T1000 (cell line): ENCODE measurements at places on chromosomes 12 and 14.
A peak's percentile ranks its signal among the peaks of the same experiment; 100 is the strongest.

GRCh38 chr12:105524961-105525360 lies 194.5 kb downstream of the C12orf75 start:
- no peak for DNase-seq

DNA sequence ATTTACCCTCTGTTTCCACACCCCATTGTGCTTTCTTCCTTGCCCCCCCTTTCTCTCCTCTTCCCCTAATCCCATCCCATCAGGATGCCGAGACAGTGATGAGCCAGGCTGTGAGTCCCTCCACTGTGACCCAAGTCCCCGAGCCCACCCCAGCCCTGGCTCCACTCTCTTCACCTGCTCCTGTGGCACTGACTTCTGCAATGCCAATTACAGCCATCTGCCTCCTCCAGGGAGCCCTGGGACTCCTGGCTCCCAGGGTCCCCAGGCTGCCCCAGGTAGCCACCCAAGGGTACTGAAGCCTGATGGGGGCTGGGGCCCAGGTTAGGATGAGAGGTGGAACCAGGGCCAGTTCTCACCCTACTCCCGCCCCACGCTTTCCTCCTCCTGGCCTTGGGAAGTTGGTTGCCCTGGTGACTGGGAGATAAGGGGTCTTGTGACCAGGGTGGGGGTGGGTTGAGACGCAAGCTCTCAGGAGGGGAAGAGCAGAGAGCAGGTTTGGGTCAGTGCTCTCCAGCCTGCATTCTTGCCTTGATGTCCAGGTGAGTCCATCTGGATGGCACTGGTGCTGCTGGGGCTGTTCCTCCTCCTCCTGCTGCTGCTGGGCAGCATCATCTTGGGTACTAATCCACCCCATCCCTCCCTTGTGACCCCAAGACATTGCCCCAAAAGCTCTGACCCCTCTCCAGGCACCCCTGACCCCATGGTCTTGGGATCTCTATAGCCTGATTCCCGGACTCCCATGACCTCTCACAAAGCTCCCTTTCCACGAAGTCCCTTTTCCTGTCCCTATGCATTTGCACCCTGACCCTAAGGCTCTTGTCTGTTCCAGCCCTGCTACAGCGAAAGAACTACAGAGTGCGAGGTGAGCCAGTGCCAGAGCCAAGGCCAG lies 1.2 kb downstream of the AMHR2 start:
- no peak for DNase-seq

- peak; percentile 58 for DNase-seq
Measured at GRCh38 chr14:37172024-37172869, at the start of gene SLC25A21. Gene SLC25A21 (minus strand): TSS chr14:37172606.

DNA sequence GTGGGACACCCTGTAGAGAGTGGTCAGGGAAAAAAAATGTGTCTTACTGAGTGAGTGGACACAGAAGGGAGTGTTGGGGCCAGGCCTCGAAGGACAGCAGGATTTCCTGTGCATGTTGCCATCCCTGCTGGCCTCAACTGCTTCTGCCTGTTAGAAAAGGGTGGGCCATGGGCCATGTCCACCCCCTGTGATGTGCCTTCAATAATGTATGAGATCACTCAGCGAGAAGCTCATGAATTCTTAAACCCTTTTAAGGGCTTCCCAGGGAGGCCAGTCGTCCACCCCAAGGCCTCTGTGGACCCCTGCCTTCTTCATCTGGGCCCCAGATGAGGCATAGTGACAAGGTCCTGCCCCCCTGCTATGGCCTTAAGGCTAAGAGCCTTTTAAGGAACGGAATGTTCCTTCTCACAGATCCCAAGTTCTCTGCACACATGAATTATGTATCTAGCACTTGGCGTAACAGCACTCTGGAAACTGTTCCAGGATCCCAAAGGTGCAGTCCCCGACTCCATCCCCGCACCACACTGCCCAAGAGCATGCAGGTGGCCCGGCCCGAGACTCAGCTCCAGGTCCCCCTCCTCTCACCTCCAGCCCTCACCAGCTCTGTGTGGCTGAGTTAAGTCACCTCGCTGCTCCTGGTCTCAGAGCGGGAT lies 8.9 kb upstream of the C14orf132 start:
- DNase-seq = no peak

- DNase-seq = no peak
Measured at GRCh38 chr12:120928864-120929652, 24.9 kb upstream of the SPPL3 start.

DNA sequence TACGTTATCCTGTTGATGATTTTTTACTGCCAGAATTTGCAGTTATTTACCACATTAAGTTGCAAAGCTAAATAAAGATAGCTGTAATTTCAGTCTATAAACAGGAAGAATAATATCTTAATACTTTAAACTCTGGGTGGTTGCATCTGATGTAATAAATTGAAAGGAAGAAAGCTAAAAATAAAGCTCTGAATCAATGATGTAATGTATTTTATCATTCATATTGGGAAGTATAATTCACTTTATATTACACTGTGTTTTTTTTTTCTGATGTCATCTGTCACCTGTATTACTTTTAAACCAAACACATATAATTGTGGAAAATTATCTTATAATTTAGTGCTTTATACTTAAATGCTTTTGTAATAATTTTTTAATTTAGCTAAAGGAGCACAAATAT lies 37.1 kb downstream of the PDZRN4 start:
- DNase-seq = no peak

- DNase-seq = no peak
Measured at GRCh38 chr12:25052914-25053211, 104.0 kb upstream of the BCAT1 start.

- DNase-seq = no peak
Measured at GRCh38 chr12:2124466-2125023, 71.8 kb downstream of the CACNA1C start.

DNA sequence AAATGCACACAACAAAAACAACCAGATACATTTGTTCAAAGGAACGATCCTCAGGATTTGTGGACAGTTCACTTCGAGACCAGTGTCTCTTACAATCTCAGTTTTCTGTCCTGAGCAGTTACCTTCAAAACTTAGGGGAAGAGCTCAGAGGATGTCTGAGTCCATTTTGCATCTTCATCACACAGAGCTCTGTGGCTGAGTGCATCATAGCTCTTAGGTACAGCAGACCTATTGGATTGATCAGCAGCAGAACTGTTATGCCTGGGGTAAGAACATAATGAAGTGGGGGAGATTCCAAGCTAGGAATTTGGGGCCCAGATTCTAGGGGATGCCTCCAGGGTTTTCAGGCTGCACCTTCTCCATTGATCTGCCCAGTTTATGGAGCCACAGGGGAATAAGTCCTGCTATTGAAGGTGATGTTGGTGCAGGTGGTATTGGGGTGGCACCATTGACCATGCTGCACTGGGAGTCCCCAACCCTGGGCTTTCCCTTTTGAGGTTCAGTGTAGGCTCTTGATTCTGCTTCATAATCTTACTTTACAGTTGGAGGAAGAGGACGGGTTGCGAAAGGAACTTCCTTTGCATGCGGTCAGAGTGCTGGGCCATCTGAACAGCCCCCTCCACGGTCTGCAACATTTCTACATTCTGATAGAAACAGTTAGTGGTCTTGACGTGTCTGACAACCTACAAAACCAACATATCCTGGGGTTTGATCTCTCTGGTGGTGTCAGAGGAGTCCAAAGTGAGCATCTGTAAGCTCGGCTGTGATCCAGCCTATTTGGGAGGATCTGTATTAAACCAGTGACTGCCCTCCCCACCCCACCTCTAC lies 112.8 kb downstream of the CHST11 start:
- DNase-seq = no peak

DNA sequence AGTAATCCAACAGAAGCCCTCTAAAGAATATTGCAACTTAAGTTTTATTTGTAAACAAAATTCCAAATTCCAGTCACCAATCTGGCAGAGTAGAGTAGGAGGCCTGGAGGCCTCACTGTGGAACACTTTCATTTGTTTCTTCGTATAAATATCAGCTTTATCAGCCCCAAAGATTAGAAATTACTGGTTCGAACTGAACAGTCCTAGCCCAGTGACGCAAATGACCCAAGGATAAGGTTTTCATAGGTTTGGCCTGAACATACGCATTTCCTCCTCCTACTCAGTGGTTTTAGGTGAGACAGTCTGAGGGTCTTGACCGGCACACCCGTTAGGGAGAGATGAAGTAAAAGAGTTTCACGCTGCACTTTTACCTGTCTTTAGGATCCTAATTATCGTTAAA lies 1.7 kb downstream of the CDC42BPB start:
- DNase-seq = no peak

GRCh38 chr12:26157001-26157400 lies 32.2 kb upstream of the BHLHE41 start:
- DNase-seq = no peak

- DNase-seq = no peak
Measured at GRCh38 chr12:40216516-40217288, 8.1 kb upstream of the LRRK2 start.

DNA sequence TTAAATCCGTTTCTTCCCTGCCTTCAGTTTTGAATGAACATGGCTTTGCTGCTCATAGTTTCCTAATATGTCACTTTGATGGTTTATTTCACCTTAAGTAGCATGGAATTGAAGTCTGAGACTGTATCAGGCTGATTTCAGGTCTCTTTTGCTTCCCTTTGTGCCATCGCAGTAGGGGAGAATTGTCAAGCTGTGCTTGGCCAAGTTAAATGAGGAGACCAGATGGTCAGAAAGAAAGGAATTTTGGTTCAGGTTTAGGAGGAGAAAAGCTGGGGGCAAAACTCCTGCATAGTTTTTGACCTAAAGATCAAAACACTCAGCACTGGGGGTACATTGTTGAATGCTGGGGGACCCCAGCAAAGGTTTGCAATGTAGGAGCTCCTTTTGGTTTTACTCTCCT lies 398.4 kb downstream of the NUAK1 start:
- no peak for DNase-seq

DNA sequence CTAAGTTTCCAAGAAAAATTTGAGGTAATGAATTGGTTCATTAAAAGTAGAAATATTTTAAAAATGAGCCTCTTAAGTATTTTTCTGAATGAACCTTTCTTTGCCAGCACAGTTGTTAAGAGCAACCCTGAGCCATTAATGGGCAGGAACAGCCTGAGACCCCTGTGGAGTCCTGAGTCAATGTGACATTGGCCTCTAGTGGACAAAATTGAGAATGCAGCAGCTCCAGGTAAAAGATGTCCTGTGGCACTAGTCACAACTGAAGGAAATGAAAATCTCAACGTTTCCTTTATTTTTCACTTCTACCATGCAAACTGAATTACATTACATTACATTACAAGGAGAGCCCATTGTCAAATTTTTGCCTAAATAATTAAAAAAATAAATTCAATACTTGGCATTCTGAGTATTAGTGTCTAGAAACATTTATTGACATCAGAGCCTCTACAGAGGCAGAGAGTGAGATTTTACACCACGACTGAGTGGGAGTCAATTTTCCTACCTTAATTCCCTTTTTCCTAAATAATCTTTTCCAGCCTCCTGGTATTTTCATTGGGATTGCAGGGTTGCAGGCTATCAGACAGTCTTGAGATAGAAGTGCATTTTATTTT lies 135.7 kb downstream of the PPM1H start:
- peak; percentile 21 for DNase-seq

GRCh38 chr14:74217672-74218448 lies 21.4 kb upstream of the VSX2 start:
- DNase-seq = peak; percentile 17

DNA sequence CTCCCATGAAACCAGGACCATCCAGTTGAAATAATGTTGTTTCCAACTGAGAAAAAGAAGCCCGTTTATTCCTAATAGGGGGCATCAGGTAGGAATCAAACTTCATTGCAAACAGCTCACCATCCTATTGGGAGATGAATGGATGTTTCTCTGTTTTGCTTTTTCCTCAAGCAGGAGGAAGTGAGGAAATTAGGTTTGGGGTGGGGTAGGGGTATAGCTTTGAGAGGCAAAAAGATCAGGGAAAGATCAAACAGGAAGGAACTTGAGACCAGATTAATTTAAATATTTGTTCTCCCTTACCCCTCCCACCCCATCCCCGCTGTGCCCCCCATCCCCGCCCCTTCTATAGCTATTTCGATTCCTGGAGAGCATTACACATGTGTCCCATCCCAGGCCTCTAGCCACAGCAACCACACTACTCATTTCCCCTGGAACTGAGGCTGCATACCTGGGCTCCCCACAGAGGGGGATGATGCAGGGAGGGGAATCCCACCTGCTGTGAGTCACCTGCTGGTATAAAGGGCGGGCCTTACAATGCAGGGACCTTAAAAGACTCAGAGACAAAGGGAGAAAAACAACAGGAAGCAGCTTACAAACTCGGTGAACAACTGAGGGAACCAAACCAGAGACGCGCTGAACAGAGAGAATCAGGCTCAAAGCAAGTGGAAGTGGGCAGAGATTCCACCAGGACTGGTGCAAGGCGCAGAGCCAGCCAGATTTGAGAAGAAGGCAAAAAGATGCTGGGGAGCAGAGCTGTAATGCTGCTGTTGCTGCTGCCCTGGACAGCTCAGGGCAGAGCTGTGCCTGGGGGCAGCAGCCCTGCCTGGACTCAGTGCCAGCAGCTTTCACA lies at the start of gene IL23A:
Gene IL23A, plus strand, starts transcription at position 577 of the 850 bp plus-strand sequence. Its CDS starts 161 bp downstream, at position 738.
- DNase-seq = no peak

DNA sequence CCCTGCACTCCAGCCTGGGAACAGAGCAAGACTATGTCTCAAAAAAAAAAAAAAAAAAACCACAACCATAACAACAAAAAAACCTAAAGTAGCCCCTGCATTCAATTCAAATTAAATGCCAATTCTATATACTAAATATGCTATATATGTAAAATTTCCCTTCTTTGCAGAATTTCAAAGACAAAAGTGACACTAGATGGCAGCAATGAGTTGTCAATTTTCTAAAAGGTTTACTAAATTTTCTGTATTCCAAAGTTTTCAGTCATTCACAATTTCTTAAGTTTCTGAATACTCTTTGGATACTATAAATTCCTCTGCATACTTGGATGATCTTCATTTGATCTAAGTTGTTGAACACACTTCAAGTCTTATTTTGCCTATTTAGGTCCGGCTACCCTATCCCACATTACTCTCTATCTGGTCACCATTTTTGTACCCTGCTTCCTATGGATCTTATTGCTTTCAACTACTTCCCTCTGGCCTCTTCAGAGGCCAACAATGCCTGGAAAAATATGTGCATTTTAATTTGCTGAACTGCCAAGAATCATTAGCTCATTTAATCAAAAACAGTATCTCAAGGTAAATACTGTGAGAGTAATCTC lies 27.9 kb downstream of the HNRNPC start:
- no peak for DNase-seq

- no peak for DNase-seq
Measured at GRCh38 chr14:54317391-54317790, 79.4 kb upstream of the CDKN3 start.

DNA sequence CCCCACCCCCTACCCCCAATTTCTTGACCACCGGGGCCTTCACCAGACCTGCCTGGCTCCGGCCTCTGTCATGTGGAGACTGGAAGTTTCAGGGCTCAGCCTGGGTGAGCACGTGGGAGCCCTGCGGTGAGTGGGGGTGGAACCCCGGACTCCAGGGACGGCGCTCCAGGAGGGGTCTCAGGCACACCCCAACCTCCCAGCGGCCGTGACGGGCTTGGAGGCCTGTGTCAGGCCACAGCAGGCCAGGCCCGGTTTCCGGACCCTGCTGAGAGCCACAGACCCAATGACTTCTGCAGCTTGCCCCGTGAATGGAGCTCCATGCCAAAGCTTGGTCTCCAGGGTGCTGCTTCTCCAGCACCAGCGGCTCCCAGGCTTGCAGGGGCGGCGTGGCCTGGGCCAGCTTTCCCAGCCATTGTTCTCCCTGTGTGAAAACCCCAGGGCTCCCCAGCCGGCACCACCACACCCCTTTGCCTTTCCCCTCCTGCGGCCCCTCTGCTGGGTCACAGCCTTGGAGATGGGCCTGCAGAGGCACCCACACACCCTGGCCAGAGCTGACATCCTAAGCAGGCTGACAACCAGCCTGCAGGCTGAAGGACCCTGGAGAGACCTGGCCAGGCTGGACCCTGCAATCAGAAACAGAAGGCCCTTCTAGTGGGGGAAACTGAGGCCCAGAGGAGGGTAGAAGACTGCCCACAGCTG lies 186.2 kb upstream of the C14orf180 start:
- DNase-seq = no peak

GRCh38 chr12:9813821-9814798 lies 13.2 kb upstream of the KLRF1 start:
- DNase-seq = no peak
